ENCODE measurements at places on chromosomes 7 and 10.

DNA sequence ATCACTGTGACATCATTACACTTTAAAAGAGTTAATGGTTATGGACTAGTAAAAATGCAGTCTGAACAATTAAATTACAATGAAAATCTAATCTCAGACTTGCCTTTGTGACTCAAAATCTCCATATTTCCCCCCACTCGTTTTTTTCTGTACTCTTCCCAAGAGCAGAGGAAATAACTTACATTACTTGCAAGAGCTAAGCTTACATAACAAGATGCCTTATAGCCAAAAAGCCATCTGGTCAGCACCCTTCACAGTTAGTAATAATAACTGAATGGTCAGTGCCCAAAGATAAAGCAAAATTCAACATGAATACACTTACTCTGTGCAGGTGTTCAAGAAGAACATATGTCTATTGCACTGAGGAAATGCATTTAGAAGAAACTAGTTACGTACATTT, 1381.5 kb upstream of the CELF2 start:
- DNase-seq: no peak

DNA sequence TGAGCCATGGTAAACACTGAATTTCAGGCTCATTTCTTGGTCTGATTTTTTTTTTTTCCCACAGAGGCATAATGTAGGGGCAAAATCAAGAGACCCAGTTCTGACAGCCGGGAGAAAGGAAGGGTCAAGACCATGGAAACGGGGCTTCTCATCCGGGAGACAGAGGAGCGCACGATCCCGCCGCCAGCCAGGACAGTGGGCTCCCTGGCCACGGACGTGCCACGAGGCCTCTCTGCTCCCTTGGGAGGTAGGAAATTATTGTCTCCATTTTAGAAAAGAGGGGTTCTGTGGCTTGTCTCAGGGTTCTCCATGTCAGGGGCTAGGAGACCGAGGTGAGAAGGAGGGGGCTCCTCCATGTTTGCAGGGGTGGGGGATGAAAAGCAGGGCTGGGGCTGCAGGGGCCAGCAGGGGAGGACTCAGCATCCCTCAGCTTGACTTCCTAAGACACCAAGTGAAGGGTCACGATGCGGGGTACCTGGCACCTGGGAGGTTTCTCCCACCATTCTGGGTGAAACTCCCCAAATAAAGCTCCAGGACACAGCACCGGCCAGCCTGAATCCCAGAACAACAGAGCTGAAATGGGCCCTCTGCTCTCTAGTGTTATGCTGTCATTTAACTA, 37.6 kb downstream of the PPIF start:
- no peak for DNase-seq

- no peak for DNase-seq
Observed at GRCh38 chr7:39217783-39218182, 240.1 kb downstream of the POU6F2 start.

GRCh38 chr7:90595342-90595800, 750 bp upstream of the CDK14 start:
- no peak for DNase-seq

GRCh38 chr7:112400141-112400540, 50.1 kb upstream of the IFRD1 start:
- DNase-seq: no peak
